ENCODE measurements at places on chromosomes 6 and 20.
A peak's percentile ranks its signal among the peaks of the same experiment; 100 is the strongest.

GRCh38 chr6:43849844-43850243 is 79.8 kb downstream of the VEGFA start:
- DNase-seq, result no peak

GRCh38 chr20:23419995-23420901 is 1.0 kb downstream of the NAPB start:
- peak; percentile 29 for DNase-seq

- DNase-seq, result peak; percentile 25
These were observed 117.1 kb upstream of the SPTLC3 start for GRCh38 chr20:12891643-12892042.

DNA sequence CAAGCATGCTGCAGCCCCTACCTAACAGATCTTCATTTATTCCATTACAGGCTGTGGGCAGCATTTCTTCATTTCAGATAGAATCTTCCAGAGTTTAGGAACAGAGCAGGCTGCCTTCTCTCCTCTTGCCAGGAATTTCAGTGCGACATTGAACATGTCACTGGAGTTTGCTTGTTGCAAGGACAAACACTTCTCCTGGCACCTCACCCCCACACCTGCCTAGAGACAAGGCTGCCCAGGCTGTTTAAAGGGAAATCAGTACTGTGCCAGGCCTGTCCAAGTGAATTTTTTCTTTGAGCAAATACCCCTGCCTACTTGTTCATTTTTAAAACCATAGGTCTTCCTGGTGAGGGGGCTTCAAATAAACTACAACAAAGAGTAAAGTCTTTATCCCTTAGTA is 594.1 kb downstream of the PTPRT start:
- DNase-seq, result no peak

DNA sequence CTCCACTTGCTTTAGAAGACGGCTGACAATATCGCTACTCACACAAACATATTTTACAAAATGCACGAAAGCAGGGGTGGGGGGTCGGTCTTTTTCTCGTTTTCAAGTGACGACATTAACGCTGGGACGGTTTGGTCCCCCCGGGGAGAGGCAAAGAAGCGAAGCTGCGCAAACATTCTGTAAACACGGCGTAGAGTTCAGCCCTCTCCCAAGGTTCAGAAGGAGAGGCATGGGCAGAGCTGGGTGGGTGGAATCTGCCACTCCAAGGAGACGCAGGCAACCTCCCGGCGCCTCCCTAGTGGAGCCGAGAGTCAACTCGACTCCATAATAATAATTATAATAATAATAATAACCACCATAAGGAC is 2.4 kb downstream of the NKX2-2 start:
- DNase-seq, result no peak

- no peak for DNase-seq
These were observed 29.6 kb upstream of the CRIP3 start for GRCh38 chr6:43338243-43338642.

DNA sequence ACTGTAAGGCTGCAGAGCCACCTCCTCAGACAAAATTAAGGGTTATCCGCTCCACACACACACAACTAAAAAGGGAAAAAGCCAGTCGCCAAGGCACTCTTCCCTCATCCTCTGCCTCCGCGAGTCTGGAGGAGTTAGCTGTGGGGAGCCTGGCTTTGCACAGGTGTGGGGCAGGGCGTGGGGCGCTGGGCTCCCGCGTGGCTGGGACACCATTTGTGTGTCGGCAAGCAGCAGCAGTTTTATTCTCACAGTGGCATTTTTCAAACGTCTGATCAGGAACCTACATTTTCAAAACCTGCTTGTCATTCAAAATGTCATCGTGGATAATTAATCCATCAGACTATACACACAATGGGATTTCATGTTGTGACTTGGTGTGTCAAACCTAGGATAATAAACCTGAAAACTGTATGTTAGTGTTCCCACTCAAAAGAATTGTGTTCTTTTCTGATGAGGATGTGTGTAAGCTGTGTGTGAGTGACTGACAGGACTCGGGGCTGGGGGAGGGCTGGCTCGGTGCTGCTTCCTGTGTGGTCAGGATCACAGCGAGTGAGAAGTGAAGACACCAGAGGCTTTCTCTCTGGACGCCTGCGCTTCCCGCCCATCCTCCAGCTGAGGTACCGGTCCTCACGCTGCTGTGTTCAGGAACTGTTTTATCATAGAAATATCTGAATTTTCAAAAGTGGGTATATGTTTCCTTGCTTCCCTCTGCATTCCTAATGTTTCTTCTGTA is 83.1 kb downstream of the IRF4 start:
- no peak for DNase-seq

DNA sequence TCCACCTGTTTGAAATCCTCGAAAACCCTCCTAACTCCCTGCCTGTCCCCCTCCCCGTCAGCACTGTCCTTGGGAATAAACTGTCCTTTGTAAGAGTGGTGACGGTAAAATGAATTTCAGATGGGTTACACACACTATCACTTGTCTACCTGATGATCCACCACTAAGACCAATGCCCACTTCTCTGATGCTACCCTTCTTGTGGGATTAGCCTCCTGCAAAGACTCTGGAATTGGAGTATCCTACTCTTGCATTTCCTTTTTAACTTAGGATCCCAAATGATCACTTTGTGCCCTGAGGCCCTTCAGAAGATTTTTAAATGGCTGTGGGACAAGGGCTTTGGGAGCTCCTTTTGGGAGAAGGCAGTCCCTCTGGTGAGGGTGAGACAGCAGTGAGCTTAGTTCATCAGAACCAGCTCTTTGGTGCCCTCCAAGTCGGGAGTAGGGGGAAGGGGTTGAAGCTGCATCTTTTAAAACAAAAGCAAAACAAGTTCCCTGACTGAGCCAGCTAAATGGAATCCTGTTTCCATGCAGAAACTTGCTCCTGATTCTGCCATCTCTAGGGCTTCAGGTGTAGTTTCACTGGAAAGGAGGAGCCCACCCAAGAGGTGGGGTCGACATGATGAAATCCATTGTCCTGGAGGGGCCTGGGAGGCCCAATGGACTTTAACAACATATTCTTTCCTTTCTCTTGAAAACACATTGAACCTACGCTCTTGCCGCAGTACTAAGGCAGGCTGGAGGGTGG is 86.5 kb downstream of the ASXL1 start:
- no peak for DNase-seq

All from left ventricle myocardium inferior (tissue), 1 donor.